Neural crest cell (in vitro differentiated cells): ENCODE measurements at places on chromosomes 13 and 19. TPM values are rescaled to one million over a fixed set of nuclear protein-coding genes. Genes with fewer than 3 reads are reported as not detected.

Gene ICAM5
- total RNA-seq = not detected in 2 replicates

Gene GNG7
- 13.9 and 15.1 TPM in 2 replicates for total RNA-seq

Gene SIX5
- total RNA-seq = 36.8 and 38.6 TPM in 2 replicates

Gene RPL18
- total RNA-seq = 1,772 and 1,774 TPM in 2 replicates

Gene EPS8L1
- total RNA-seq = 22.4 TPM in 2 replicates

Gene MADCAM1
- total RNA-seq = 0.75 and 1.1 TPM in 2 replicates

Gene ZGLP1
- total RNA-seq = 10.4 and 11.3 TPM in 2 replicates

Gene LRRC63
- 0.37 and 0.52 TPM in 2 replicates for total RNA-seq

Gene HIPK4
- total RNA-seq = 0.11 and 0.30 TPM in 2 replicates

Gene PRR22
- total RNA-seq = 6.7 and 6.8 TPM in 2 replicates

Gene RNF17
- total RNA-seq = not detected in 2 replicates

Gene SIGLEC10
- total RNA-seq = not detected in 2 replicates

Gene ZNF823
- total RNA-seq = 8.7 and 8.8 TPM in 2 replicates

Gene CRX
- not detected in 2 replicates for total RNA-seq

Gene TNNT1
- 1.1 TPM in 1 of 2 replicates, not detected in the other for total RNA-seq

Gene CYP2A7
- total RNA-seq = not detected in 2 replicates
